ENCODE measurements at places on chromosomes 5 and 9. TPM values are rescaled to one million over a fixed set of nuclear protein-coding genes. Genes with fewer than 3 reads are reported as not detected.

GRCh38 chr5:87732875-87733768 is 320.4 kb upstream of the CCNH start:
- H3K27me3 ChIP-seq, result no peaks in the 10 kb centered on the region
- no peaks in the 10 kb centered on the region for H3K4me1 ChIP-seq
- no peaks in the 10 kb centered on the region for H3K36me3 ChIP-seq
- DNase-seq, result no peak
- H3K27ac ChIP-seq, result no peak overlapping the region
- H3K4me3 ChIP-seq, result no peak overlapping the region

Gene ADGRV1
- 70.6 TPM for total RNA-seq

DNA sequence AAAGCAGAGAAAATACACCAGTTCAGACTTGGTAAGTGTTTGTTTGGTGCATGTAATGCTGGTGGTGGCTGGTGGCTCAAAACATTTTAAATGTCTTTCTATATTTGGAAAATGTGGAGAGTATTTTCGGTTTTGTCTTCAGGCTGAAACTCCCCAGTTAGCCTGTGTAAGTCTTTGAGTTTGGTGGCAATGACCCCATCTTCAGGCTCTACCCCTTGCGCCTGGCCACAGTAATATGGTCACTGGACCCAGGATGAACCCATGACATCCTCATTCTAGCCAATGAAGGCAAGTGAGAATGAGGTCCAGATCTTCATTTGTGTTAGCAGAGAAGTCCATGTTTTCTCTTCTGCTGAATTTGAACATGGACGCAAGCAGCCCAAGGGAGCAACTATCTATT is 422.6 kb downstream of the BRINP1 start:
- no peak overlapping the region for H3K27ac ChIP-seq
- no peak for DNase-seq
- no peaks in the 10 kb centered on the region for H3K36me3 ChIP-seq
- no peaks in the 10 kb centered on the region for H3K4me1 ChIP-seq
- no peaks in the 10 kb centered on the region for H3K27me3 ChIP-seq
- no peak overlapping the region for H3K4me3 ChIP-seq

Gene KLF4
- total RNA-seq, result 0.95 TPM
